ENCODE measurements at places on chromosomes 1 and 21. TPM values are rescaled to one million over a fixed set of nuclear protein-coding genes. Genes with fewer than 3 reads are reported as not detected.

TCP10L gene
- total RNA-seq: 0.95 TPM

RYR2 gene
- total RNA-seq: 0.05 TPM

FCN3 gene
- total RNA-seq: not detected

ATP6V1G3 gene
- not detected for total RNA-seq
